ENCODE measurements at places on chromosomes 3 and 15. TPM values are rescaled to one million over a fixed set of nuclear protein-coding genes. Genes with fewer than 3 reads are reported as not detected.

Gene ZIC4
- total RNA-seq: not detected

Gene SLC2A2
- not detected for total RNA-seq

Gene CHST13
- not detected for total RNA-seq

Gene POLR2H
- 82.8 TPM for total RNA-seq

Gene HHATL
- not detected for total RNA-seq

Data from dermis microvascular lymphatic vessel endothelial cell (primary cell).